ENCODE measurements at places on chromosomes 11 and 22.

- DNase-seq, result no peak
These were observed 46.4 kb upstream of the HEPHL1 start for GRCh38 chr11:93974759-93975158.

- DNase-seq, result no peak
These were observed 60.4 kb upstream of the HSPA8 start for GRCh38 chr11:123122341-123122740.

DNA sequence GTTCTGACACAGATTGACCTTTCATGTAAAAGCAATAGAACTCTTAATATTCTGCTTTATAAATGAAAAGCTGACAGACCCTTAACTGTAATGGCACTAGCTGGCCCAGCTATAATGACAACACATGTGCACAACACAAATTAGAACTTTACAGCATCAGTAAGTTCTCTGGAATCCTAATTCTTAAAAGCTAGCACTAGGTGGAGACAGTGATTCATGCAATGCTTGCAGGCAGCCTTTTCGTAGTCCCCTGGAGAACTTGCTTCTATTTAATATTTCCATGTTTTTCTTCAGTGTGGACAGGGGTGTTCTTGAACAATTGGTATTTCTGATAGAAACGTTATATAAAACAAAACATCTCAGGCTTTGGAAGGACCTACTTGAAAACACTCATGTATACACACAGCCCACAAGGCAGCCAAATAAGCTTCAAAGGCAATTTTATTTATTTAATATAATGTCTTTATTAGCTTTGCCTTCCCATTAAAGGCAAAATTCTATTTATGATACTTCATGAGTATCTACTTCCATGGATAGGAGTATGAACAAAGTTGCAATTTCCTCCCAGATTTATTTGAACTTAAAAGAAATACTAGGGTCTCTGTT, 374.3 kb upstream of the MPPED2 start:
- peak; percentile 53 for DNase-seq

- no peak for DNase-seq
These were observed 73.2 kb upstream of the PRR5 start for GRCh38 chr22:44628835-44629234.

DNA sequence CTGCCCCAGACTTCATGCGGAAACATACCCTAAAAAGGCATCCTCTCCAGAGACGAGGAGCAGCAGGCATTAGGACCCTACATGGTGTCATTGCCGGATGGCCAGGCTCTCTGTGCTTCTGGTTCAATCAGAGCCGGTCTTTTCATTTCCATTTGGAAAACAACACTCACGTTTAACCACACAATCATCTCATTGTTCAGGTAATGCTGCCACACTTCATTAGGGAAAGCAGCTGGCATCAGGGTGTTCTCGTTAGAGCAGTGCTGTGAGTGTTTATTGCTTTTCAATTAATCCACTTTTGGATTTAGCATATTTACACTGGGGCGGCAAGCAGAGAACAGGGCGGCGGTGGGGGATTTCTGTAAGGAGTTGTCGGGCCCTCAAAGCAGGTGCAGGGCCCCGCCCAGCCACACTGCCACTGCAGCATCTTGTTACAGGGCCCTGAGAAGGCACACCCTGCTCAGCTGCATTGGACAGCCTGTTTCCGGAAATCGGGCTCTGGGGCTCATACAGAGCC, 338.6 kb downstream of the SHANK2 start:
- no peak for DNase-seq

DNA sequence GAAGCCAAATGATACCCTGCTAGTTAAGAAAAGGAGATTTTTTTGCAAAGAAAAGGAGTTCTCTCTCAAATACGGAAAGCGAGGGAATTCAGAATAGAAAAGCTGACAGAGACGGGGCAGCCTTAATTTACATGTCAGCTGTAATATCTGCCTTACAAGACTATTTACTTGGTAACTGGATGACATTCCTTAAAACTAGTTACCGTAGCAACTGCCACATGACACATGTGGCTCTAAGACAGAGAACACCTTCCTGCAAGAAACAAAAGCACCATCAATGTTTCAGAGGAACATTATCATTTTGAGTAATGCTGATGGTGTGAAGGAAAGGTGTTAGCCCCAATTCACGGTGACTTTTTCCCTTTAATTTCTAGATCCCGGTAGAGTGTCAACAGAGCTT, 222.1 kb downstream of the LRRC4C start:
- no peak for DNase-seq

GRCh38 chr22:46079093-46079860, 71.0 kb upstream of the PPARA start:
- DNase-seq, result no peak

DNA sequence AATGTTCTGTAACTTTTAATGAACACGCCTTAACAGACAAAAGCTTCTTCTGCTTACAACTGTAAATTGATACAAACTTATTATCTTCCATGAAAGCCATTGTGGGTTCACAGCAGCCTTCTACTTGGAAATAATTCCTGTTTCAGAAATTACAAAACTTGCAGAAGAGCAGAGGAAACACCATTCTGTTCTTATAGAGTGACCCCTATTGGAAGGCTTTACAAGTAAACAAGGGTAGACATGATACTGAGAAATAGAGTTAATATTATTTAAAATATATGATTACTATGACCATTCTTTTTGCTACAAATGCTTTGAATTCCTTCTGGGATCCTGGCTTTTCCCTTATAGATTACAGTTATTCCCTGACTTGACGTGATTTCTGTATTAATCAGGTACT, 32.4 kb upstream of the KCNA4 start:
- DNase-seq, result no peak

DNA sequence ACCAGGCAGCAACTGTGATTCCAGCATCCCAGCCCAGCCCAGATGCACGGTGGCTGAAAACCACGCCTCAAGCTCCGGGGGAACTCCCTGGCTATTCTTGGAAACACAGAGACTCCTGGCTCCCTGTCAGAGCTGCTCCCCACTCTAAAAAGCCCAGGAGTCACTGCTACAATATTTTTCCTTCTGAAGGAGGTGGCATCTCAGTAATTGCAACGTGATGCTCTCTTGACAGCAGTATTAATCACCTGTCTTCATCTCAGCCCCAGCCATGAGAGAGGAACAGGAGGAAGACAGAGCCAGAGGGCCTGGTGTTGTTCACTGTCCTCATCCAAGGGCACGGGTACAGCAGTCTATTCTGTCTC, 26.9 kb downstream of the DRD2 start:
- no peak for DNase-seq

DNA sequence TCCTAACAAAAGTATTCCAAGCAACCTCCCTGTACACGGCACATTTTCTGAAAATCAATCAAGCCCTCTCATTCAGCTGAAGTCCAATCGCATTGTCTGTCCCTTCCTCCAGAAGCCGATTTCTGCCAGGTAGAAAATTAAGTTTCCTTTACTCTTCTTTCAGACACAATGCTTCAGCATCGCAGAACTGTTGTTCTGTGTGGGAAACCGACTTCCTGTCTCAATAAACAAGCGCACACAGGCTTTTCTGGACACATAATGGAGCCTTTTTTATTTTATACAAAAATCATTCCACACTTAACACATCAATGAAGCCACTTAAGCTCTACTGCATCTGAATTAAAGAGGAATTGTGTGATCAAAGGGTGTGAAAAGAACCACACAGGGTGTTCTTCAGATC, 75.6 kb downstream of the BLID start:
- DNase-seq, result no peak

GRCh38 chr11:64341851-64342791, 2.1 kb downstream of the CCDC88B start:
- peak; percentile 91 for DNase-seq

- no peak for DNase-seq
These were observed 52.8 kb upstream of the CCDC188 start for GRCh38 chr22:20203552-20204201.

DNA sequence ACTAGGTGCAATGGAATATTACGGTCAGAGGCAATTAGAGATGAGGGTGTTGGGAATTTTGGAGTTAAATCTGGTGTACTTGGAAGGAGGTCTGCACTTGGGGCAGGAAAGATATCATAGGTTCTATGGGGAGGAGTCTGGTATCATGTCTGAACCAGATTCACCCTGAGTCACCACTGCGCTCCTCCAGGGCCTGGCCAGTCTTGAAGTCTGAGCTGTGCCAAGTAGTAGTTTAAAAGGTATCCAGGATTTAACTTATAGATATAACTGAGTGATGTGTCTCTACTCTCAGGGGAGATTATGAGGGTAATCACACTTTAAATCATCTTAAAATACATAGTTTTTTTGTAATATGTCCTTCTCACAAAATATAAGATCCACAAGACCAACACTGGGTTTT, 6.6 kb downstream of the CNGA4 start:
- DNase-seq, result no peak

DNA sequence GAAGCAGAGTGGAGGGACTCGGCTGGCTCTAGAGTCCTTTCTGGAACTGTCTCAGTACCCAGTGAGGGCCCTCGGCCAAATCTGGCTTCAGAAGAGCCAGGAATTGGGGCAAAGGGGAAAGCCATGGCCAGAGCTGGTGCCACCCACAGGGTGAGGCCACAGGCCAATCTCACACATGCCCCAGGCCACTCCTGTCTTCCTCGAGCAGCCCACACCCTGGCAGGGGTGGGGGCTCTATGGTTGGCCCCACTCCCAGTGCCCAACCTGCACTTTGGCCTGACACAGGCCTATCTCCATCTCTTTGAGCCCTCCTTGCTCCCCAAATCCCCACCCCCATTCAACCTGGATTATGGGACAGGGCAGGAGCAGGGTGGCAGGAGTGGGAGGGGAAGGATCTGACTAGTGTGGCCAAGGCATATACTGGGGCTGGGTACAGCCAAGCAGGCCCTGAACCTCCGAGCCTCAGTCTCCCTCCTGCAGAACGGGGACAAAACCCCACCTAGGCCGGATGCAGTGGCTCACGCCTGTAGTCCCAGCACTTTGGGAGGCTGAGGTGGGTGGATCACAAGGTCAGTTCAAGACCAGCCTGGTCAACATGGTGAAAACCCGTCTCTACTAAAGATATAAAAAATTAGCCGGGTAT, 6.9 kb downstream of the TST start:
- no peak for DNase-seq

DNA sequence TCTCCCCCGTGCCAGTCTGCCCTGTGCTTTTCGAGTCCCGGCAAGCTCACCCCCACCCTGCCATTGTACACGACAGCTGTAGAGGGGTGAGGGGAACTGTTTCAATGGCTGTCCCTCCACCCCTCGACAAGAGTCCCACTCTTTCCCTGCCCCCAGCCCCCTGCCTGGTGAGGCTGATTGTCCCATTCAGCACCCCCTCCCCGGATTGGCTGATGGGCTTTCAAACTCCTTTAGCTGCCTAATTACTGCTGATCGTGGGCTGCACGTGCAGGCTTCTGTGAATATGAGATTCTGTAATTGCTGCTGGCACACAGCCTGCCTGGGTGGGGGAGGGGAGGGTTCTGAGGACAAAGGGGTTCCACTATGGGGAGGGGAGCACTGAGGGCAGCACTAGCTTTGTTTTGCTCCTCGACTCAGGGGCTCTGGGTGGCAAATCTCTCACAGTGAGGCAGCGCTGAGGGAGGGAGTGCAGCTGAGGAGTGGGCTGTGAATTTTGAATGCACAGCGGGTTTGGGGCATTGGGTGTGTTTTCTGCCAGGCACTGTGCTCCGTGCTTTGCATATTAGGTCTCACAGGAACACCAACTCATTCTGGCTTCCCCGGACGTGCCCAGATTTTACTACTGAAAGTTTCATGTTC, 42.6 kb upstream of the ACCSL start:
- no peak for DNase-seq

DNA sequence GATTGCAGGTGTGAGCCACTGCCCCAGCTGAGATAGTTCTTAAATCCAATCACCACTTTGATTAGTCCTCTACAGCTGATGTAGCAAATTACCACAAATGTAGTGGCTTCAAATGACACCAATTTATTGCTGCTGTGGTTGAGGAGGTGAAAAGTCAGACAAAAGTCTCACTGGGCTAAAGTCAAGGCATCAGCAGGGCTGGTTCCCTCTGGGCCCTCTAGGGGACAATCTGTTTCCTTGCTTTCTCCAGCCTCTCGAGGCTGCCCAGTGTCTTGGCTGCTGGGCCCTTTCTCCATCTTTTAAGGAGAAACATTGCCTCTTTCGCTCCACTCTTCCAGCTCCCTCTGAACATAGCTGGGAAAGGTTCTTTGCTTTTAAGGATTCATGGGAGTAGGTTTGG, 50.5 kb upstream of the SHANK2 start:
- no peak for DNase-seq

- DNase-seq, result no peak
These were observed 6.7 kb downstream of the PHOX2A start for GRCh38 chr11:72237112-72237931.

- DNase-seq, result no peak
These were observed 12.3 kb downstream of the CBX6 start for GRCh38 chr22:38859581-38860282.

GRCh38 chr11:45289369-45289768, 3.2 kb upstream of the SYT13 start:
- no peak for DNase-seq

- peak; percentile 44 for DNase-seq
These were observed 83.1 kb downstream of the MN1 start for GRCh38 chr22:27718186-27719035.

DNA sequence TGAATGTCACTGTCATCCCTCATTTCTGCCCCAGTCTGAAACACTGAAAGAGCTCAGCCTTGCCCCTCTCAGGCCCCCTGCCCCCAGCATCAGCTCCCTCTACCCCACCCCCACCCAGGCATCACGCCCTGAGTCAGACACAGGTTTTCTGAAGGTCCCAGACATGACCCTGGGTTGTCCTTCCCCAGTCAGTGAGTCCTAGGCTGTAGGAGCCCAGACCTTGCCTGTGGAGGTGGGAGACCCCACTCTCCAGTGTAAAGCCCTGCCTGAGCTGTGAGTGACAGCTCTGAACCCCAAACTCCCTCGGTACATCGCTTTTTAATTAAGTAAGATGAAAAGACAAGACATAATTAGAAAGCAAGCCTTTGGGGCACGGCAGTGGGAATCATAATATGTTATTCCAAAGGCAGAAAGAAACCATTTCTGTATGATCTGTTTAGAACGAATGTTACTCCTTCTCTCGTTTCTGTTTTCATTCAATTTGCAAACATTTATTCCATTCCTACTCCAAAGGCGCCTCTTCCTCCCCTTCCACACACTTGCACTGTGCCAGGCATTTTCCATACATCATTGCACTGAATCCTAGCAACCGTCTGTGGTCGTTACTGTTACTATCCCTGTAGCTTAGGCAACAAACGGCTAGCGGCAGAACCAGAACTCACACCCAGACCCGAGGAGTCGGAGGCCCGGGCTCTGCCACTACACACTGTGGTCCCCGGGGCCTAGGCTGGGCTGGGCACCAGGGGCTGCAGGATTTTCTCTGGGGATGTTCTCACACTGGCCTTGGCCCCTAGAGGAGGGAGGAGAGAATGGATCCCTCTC, 63.4 kb downstream of the CD6 start:
- DNase-seq, result no peak
